ENCODE measurements at places on chromosomes 13 and 19.

GRCh38 chr19:344625-345319 is at the start of gene MIER2:
Gene MIER2 (minus strand): TSS chr19:344796. CDS start chr19:344782, 14 bp downstream.
- DNase-seq, result peak; percentile 90

- no peak for DNase-seq
These were observed 79.9 kb upstream of the GPC6 start for GRCh38 chr13:93146584-93147297.

- no peak for DNase-seq
These were observed 122.9 kb upstream of the RNF113B start for GRCh38 chr13:98299966-98300350.

- DNase-seq, result no peak
These were observed 403.5 kb upstream of the GPC6 start for GRCh38 chr13:92823059-92823458.

- DNase-seq, result no peak
These were observed 18.5 kb downstream of the ZNF101 start for GRCh38 chr19:19687090-19687489.

All from H9 (cell line).